ENCODE measurements at places on chromosomes 1 and 21. TPM values are rescaled to one million over a fixed set of nuclear protein-coding genes. Genes with fewer than 3 reads are reported as not detected.

The SLC6A9 gene
- 19.2 TPM for total RNA-seq

DNA sequence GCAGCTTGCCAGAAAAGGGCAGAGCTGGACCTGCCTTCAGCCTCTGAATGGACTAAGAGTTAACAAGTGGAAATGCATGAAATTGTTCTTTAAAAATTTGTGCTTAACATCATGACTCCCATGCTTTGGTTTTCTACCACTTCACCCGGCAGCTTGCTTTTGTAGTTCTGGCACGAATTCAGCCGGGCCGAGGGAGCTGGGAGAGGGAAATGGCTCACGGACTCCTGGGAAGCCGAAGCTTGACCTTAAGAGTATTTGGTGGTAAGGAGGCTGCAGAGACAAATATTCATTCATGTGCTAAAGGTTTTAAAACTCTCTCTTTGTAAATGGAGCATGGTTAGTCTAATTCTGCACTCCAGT, 17.2 kb upstream of the GFI1 start:
- no peaks in the 10 kb centered on the region for H3K4me1 ChIP-seq
- no peaks in the 10 kb centered on the region for H3K27me3 ChIP-seq
- H3K36me3 ChIP-seq = no peaks in the 10 kb centered on the region
- H3K4me3 ChIP-seq = no peak overlapping the region
- DNase-seq = no peak

- no peak overlapping the region for H3K27ac ChIP-seq
- H3K27me3 ChIP-seq = no peaks in the 10 kb centered on the region
- peaks cover 5% of the 10 kb centered on the region for H3K4me1 ChIP-seq
- no peak overlapping the region for H3K4me3 ChIP-seq
These were observed 20.2 kb upstream of the PLEKHG5 start for GRCh38 chr1:6511561-6512244.

The USH2A gene
- not detected for total RNA-seq

The DENND2C gene
- 2.3 TPM for total RNA-seq

The OR6K6 gene
- not detected for total RNA-seq

All from upper lobe of right lung (tissue), 1 donor.